ENCODE measurements at places on chromosomes 12 and 14.

DNA sequence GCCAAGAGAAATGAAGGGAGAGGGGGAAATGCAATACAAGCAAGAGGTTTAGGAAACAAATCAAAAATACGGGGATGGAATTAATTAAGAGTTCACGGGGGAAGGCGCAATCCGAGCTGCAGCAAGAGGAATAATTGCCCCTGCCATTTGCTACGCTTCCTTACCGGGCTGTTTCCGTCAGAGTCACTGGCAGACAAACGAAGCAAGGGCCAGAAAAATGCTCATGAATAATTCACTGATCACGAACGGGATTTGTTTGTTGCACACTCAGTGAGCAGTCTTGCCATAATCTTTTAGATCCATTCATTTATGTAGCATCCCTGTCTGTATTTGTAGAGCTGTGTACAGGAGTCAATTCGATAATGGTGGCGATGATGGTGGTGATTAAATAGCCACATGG is 39.0 kb downstream of the PLXNC1 start:
- no peak for DNase-seq

DNA sequence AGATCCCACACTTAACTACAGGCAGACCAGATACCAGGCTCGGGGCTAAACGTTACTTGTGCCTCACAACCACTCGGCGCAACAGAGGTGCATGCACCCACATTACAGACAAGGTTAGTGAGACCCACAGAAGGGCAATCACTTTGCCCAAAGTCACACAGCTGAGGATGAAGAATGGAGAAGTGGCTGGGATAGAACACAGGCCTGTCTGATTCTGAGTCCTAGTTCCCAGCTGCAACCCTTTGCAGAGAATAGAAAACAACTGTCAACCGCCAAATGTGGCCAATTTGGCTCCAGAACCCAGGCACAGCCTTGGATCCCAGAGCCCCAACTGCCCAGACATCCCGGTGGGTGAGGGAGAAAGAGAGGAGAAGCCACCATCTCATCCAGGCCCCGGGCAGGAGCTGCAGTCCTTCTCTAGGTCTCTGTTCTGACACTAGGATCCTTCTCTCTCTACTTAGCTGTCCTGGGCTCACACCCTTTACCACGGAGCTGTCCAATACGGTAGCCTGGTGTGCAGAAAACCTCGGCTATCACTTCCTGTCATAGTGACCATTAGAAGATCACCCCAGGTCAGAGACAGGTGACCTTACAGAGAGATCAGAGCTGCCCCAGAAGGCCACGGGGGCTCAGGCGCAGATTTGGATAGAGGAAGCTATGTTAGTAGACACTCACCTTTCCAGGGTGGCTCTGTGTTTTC is 59.1 kb downstream of the FAM222A start:
- no peak for DNase-seq

GRCh38 chr12:68743356-68743755 is 2.6 kb upstream of the SLC35E3 start:
- no peak for DNase-seq

GRCh38 chr14:103832046-103832445 is 15.3 kb downstream of the PPP1R13B start:
- DNase-seq, result no peak

- DNase-seq, result no peak
These were observed 14.5 kb downstream of the VWF start for GRCh38 chr12:6110006-6110405.

DNA sequence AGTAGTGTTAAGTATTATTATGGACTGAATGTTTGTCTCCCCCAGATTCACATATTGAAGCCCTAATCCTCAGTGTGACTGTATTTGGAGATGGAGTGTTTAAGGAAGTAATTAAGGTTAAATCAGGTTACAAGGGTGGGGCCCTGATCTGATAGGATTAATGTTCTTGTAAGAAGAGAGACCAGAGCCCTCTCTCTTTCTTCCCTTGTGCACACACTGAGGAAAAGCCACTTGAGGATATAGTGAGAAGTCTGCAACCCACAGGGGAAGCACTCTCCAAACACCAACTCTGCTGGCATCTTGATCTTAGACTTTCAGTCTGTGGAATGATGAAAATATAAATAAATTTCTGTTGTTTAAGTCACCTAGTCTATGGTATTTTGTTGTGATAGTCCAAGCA is 2.2 kb upstream of the KLRG1 start:
- no peak for DNase-seq

DNA sequence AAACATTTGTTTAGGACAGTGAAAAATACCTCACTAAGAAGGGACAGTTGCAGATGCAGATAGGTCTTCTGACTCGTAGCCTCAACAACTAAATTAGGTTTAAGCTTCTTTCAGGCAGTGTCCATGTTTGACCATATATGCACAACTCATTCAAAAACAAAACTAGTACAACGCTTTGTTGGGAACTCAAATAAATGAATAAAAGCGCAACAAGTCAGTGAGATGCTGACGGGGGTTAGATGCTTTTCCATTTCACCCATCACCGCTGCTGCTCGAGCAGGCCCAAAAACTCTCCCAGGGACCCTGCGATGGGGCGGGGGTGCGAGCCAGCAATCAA is 633 bp downstream of the RPAP3 start:
- no peak for DNase-seq
